Stimulated activated CD8-positive, alpha-beta memory T cell treated with anti-CD3 and anti-CD28 coated beads, Interleukin-15, amount 100 ng/mL, for 4 hours (primary cell): ENCODE measurements at places on chromosomes 16 and 17.
A peak's percentile ranks its signal among the peaks of the same experiment; 100 is the strongest.

GRCh38 chr16:11609474-11610120 lies 22.9 kb upstream of the LITAF start:
- no peak for DNase-seq

DNA sequence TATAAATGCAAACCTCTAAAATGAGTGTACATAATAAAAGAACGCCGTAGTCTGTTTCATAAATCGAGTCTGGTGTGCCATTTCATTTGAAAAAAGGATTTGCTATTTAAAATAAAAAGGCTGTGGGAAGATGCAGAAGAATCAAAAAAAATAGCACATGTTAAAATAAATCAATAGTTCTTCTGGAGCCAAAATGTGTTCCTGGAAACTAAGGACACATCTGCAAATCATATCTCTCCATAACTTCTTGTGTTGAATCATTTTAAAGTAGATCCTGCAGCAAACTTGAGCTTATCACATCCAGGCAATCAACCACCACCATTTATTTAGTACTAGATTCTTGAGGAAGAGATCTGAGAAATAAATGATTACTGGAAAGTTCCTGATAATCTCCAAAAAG lies 29.0 kb downstream of the XPO6 start:
- no peak for DNase-seq

GRCh38 chr16:56425439-56425832 lies at the start of gene AMFR:
TSS of gene AMFR (minus strand) at chr16:56425545. CDS start at chr16:56425327, 218 bp downstream.
- peak; percentile 47 for DNase-seq

- DNase-seq = no peak
Measured at GRCh38 chr17:4453812-4454591, 20.3 kb downstream of the SPNS3 start.
